Memory B cell (primary cell): ENCODE measurements at places on chromosomes 13 and 19.

DNA sequence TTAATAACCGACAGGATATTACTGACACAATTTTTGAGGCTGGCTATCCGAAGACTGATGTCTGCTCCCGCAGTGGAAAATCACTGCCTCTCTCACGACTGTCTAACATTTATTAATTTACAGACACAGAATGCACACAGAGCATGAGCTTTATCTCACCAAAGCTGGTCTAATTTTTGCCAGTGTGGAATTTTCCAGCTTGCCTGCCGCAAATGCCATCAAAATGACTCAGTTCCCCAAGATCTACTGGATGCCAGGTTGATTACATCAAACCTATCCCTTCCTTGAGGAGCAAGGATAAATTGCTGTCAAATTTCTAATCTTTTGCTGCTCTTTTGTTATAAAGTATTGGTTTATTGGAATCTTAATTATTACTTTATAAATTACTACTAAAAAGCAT lies 1775.1 kb upstream of the PCDH20 start:
- no peak for DNase-seq

DNA sequence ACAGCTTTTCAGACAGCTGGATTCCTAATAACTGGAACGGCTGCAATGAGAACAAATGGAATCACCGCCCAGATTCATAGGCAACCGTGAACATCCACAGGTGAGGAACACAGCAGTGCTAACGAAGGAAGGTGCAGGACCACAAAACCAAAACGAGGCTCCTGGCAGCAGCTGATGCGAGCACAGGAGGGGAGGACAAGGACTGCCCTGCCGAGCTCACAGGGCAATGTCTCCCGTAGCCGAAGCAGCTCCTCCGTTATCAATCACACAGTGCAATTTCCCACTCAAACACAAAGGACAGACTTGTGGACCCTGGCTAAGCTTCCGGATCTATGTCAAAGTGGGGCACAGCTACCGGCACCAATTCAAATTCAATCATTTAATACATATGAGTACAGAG lies 70.6 kb downstream of the STK24 start:
- DNase-seq = no peak

DNA sequence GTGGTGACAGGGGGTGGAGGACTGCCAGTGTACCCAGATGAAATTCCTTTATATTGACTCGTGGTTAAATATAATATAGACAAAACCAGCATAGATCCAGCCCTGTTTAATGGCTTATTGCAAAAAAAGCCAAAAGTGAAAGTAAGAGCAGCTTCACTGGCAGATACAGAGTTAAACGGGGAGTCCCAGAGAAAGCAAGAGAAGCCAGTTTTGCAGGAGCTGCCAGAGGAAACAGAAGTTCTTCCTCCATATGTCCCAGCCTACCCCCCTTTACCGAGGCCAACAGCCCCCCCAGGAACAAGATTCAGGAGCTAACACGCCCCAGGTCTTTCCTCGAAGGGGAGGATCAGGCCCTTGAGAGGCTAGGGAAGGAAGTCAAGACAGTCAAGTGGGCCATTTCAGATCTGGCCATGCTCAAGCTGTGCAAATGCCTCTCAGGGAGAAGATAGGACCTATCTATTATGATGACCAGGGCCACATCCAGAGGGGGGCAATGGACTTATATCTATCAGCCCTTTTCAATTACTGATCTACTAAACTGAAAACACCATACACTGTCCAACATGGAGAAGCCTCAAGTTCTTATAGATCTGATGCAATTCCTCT lies 47.2 kb upstream of the ZNF737 start:
- DNase-seq = no peak

GRCh38 chr13:40536443-40537113 lies 129.9 kb downstream of the FOXO1 start:
- DNase-seq = no peak

DNA sequence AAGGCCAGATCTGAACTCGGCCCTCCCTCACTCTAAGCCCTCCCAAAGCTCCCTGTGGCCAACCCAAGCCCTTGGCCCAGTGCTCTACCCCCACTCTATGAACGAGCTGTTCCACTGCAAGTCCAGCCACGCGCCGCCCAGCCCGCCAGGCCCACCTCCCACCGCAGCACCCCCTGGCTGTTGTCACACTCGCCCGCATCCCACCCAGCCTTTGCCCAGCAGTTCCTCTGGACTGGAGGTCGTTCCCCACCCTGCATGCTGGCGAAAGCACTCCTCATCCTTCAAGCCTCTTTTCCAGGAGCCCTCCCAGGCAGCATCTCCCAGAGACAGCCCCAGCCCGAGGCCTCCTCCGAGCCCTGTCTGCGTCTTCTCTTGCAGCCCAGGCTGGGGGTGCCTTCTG lies 33.1 kb upstream of the ONECUT3 start:
- DNase-seq = no peak

GRCh38 chr13:98970330-98970729 lies 7.5 kb downstream of the DOCK9 start:
- no peak for DNase-seq

DNA sequence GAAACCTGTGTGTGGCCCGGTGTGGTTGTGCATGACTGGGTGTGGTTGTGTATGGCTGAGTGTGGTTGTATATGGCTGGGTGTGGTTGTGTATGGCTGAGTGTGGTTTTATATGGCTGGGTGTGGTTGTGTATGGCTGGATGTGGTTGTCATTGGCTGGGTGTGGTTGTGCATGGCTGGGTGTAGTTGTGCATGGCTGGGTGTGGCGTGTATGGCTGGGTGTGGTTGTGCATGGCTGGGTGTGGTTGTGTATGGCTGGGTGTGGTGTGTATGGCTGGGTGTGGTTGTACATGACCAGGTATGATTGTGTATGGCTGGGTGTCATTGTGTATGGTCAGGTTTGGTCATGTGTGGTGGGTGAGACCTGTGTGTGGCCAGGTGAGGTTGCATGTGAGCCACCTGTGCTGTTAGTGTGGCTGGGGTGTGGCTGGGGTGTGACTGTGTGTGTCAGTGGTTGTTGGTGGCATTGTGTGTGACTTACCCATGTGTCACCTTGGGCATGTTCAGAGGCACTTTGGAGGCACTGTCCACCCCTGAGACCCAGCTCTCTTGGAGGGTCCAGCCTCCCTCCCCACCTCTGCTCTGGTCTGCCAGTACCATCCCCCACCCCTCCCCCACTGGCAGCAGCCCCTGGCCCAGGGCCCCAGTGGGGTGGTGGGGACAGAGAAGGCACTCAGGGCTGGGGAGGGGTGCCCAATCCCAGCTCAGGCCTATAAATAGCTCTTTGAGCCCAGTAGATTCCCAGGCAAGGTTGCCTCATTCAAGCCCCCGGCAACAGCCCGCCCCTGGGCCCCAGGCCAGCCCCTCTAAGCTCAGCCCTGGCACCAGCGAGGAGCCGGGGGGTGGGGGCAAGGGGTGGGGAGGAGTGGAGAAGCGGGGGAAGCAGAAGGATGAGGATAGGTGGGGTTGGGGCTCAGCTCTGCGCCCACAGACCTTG lies 3.9 kb upstream of the NCAN start:
- DNase-seq = no peak

DNA sequence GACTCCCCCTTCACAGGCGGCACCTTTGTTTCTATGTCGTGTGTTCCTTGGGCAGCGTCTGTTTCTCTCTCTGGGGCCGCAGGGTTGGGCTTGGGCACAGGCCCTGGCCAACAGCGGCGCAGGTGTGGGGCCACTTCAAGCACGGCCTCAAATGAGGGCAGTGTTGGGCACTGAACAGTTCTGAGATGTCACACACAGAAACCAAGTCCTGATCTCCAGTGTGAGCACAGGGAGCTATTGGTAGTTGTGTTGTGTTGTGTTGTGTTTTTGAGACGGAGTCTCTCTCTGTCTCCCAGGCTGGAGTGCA lies 42.7 kb downstream of the GATAD2A start:
- DNase-seq = no peak
